CD4-positive, alpha-beta T cell (primary cell): ENCODE measurements at places on chromosomes 4 and X.

DNA sequence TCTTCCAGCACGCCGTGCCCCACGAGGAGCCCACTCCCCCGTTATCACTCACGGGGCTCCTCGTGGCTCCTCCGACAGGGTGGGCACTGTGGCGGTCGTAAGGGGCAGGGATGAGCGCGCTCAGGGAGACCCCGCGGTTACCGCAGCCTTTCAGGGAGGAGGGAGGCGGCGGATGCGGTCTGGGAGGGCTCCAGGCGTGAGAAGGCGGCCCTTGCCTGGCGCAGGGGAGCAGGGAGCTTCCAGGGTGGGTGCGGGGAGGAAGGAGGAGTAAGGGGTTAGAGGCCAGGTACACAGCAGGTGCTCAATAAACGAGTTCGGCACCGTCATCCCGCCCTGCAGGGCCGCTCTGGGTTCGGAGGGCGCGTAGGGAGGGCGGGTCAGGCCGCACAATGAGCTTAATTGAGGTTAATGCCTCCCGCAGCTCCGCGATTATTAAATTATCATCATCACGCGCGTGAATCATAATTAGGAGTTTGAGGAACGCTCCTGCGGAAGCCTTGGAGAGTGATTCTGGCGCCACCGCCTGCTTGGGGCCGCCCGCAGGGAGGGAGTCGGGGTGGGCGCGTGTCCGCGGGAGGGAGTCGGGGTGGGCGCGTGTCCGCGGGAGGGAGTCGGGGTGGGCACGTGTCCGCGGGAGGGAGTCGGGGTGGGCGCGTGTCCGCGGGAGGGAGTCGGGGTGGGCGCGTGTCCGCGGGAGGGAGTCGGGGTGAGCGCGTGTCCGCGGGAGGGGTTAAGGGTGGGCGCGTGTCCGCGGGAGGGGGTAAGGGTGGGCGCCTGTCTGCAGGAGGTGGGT, 7.6 kb upstream of the NKX1-1 start:
- DNase-seq = no peak

DNA sequence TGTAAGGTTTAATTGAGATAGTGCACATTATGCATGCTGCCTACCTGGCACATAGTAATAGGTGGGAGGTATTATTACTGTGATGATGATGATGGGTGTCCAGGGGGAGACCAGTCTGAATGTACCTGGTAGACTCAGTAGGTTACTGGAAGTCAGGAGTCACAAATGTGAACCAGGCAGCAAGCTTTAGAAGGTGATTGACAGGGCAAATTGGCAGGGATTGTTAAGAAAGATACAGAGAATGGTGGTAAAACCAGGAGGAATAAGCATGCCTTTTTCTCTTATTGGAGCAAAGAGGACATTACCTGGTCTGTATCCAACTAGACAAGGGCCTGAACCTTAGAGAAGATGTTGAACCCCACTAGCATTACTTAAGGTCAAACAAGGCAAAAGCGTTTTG, 108.1 kb downstream of the ANXA3 start:
- no peak for DNase-seq

GRCh38 chrX:57964975-57965374, 54.7 kb upstream of the ZXDA start:
- no peak for DNase-seq

- DNase-seq = peak; percentile 72
Measured at GRCh38 chrX:119482481-119483480, 14.5 kb downstream of the SLC25A5 start.

GRCh38 chr4:8639777-8640720, 47.5 kb downstream of the CPZ start:
- DNase-seq = no peak

DNA sequence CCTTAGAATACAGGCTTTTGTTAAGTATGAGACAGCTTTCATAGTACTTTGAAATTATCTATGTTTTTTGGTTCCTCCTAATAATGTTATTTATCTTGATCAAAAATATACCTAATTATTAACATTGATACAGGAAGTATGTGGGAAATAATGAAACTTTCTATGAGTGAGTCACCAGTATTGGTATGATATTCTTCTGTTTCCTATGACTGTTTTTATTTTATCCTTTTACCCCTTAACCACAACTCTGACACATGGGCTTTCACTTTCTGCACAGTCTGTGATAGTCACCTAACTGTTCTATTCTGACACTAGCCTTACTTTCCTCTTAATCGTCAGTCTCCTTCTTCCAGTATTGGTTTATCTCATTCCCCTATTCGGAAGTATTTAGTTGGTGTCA, 4.7 kb downstream of the THAP9 start:
- DNase-seq = no peak

DNA sequence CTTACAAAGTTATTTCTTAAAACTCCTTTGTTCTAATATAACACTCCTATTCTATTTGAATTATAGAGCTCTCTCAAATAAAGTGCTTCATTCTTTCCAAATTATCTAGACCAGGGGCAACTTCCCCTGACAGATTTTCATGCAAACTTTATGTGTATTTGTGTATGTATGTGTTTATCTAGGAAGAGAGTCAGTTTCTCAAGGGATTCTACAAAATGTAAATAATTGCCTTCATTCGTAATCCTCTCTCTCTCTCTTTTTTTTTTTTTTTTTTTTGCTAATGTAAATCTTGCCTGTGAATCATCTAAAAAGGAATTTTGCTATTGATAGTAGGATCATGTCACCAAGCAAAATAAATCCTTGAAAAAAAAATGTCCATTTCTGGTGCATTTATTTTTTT, 38.9 kb upstream of the RBPJ start:
- DNase-seq = no peak

- DNase-seq = no peak
Measured at GRCh38 chrX:71217298-71217697, 5.7 kb upstream of the GJB1 start.

DNA sequence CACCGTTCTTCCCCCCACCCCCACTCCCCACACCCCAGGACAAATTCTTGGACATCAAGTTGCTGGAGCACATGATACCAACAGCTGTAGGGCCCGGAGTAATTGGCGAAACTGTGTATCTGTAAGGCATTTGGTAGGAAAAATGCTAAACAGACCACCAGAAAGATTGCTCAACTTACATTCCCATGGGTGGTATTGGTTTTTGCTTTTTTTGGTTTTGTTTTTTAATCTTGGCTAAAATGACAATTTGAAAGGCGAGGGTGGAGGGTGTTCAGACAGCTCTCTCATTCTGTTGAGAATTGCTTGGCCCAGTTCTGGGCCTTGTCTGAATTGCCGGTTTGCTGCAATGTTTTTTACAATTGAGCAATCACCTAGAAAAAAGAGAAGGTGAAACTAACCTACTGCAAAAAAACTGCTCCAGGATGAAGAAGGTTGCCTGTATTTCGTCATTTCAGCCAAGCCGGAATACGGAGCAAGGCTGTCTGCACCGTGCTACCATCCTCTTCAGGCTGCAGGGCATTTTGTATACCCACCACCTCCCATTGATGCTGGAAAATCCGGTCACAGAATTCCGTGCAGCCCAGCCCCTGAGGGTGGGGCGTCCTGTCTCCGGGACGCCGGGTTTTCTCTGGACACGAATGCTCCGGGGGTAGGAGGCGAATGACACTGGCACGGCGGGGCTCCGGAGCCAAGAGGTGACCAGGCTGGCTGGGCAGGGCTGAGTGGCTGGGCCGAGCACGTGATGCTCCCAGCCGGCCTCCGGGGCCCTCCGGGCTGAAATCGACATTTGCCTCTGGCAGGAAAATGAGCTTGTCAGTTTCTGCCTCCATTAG, at the start of gene CLCN4:
Gene CLCN4 (plus strand): TSS at position 777 of the 833 bp plus-strand sequence. CDS start 28,058 bp downstream, outside the sequence.
- DNase-seq = no peak

DNA sequence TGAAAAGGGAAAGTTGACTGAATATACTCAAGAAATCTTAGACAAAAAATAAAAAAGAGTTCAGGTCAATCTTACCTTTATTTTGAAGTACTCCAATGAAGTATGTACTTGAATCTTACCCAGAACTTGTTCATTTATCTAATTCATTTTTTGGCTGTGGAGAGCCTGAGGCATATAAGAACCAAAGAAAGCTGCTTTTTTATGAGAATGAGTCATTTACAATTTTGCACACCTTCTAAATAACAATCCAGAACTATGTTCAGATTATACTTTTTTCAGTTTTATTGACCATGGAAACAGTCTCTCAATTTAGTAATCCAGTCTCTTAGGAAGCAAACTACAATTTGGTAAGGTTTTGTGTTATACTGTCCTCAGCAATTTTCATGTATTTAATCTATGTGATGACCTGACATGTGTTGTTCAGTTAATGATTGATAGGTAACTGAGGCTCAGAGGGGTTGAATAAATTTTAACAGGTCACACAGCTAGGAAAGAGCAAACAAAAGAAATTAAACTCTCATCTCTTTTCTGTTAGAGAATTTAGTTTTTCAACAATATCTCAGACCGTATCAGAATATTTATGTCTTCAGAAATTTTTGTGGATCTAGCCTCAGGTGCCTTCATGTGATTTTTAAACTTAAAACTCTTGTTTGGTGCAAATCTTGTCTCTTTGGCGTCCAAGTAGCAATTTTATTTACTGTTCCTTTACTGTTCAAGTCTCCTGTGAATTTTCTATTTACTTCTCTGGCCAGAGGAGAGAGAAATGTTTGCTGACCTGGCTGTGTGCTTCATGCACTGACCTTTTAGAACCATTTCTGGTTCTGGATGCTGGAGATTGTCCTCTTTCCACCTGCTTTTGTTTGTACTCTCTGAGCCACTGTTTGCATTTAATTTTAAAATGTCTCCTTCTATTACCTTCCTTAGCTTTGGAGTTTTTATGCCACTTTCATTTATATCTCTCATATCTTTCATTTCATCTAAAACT, 1453.4 kb downstream of the STIM2 start:
- no peak for DNase-seq

GRCh38 chr4:140754918-140755773, 1.0 kb downstream of the TBC1D9 start:
- no peak for DNase-seq

DNA sequence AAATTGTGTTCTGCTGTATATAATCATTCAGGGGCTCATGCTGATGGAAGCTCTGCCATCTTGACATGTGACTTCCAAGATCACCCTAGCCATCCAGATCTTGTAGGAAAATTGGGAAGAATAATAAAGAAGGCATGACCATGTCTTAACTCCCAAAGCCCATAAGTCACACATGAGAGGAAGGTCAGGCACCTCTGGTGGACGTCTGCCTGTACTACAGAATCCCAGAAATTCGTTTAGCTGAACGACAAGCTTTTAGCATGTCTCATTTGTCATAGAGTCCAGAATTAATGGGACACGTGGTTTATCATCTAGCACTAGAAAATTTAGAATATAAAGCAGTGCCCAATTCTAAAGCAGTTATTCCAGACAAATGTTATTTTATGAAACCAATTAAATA, 212.7 kb downstream of the CENPC start:
- DNase-seq = no peak

- no peak for DNase-seq
Measured at GRCh38 chrX:15750611-15751154, 12.6 kb downstream of the CA5B start.

DNA sequence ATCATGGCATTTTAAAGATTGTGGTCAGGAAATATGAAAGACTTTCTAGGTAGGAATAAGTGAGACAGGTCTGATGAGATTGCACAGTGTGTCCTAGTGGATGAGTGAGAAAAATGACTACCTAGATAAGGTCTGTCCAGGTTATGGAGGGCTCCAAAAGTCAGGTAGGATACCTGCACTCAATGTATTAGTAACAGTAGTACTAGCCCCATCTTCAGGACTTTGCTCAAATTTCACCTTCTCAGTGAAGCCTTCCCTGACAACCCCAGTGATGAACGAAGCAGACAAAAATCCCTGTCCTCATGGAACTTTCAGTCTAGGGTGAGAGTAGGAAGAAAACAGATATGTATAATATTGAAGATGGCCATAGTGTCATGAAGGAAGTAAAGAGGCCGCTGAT, 85.7 kb downstream of the ZIC3 start:
- DNase-seq = no peak

DNA sequence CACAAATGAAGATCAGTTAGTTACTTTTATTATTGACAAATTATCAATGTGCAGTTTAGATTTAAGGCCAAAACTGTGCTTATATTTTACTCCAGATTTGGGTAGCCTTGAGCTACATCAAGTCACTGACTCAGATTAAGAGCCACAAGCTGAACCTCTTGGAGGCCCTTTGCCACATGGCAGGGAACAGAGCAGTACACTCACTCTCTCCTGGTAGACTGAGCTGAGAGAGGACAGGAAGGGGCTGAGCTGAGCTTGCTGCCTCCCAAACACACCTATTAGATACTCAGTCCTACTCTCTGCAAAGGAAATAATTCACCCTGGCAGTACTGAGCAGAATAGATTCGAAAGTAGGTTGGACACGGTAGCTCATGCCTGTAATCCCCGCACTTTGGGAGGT, 7.8 kb downstream of the STAP1 start:
- DNase-seq = no peak

GRCh38 chrX:1239681-1240142, 27.3 kb upstream of the CRLF2 start:
- no peak for DNase-seq

DNA sequence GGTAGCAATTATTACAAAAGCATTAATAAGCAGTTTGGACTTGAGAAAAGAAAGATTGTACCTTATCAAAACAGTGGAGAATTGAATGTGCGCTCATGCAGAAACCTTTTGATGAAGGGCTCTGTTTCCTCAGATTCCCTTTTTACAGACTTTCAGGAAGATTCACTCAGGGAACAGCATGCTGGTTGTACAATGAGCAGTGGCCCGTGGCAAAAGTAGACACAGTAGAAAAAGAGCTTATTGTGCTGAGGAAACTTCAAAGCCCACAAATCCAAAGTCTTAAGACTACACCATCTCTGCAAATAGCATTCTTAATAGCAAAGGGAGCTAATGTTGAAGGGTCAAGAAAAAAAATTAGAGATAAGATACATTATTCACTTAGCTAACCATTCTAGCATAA, 858.9 kb downstream of the PDHA2 start:
- DNase-seq = no peak

DNA sequence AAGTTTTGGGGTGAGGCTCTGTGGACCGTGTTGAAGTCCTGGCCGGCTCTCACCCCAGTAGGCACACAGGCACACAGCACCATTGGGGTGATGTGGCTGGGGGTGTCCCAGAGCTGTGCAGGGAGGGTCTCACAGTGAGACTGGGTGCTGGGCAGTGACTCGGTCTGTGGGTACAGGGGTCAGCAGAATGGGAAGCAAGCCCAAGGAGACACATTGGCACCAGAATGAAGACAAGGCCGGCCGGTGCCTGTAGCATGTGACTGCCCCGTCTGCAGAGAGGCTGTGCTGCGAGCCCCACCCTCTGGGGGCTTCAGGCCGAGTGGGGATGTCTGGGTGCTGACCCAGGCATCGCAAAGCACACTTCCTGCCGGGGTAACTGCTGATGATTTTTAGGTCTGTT, 5.2 kb downstream of the MAEA start:
- DNase-seq = no peak

DNA sequence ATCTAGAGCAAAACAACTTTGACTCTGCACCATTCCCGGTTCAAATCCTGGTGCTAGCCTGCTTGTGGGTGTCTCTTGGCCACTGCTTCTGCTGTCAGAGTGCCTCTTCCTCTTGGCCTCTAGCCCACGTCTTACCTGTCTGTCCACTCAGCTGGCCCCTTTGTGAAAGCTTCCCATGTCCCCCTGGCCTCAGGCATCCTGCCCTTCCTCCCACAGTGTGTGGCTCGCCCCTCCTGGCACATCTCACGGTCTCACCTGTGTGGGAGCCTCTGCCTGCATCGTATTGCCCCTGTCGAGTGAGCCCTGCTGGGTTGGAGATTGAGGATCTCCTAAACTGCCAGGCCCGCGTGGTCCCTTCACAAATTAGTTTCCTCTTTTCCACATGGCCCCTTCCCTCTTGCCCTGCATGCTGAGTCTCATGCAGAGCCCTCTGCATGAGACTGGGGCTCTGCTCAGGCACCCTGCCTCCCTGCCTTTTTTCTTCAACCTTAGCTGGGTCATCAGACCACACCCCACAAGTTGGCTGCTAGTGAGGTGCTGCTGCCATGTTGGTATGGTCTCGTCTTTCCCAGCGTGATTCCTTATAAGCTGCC, 53.7 kb upstream of the TADA2B start:
- no peak for DNase-seq
